Epithelial cell of alveolus of lung (primary cell): ENCODE measurements at places on chromosomes 13 and 19. TPM values are rescaled to one million over a fixed set of nuclear protein-coding genes. Genes with fewer than 3 reads are reported as not detected.

Gene SPIB
- not detected in 2 replicates for total RNA-seq

Gene PDE4C
- 0.78 and 12.9 TPM in 2 replicates for total RNA-seq

Gene HIPK4
- under 0.01 TPM in 1 of 2 replicates, not detected in the other for total RNA-seq

Gene PSG1
- total RNA-seq = not detected in 2 replicates

Gene CABP5
- total RNA-seq = not detected in 2 replicates

Gene ZFP36
- 19.8 and 64.4 TPM in 2 replicates for total RNA-seq

Gene NDUFA7
- 48.2 and 58.2 TPM in 2 replicates for total RNA-seq

Gene PRR19
- total RNA-seq = 0.78 and 0.88 TPM in 2 replicates

Gene ZNF44
- total RNA-seq = 2.6 and 5.3 TPM in 2 replicates

Gene GJB2
- total RNA-seq = 0.24 and 0.78 TPM in 2 replicates

Gene CGB3
- total RNA-seq = 1.3 TPM in 1 of 2 replicates, not detected in the other

Gene ZNF444
- total RNA-seq = 33.9 and 68.7 TPM in 2 replicates

Gene CEACAM19
- 0.24 and 1.0 TPM in 2 replicates for total RNA-seq

Gene C19orf33
- total RNA-seq = 8.4 and 27.9 TPM in 2 replicates

Gene MCF2L
- 0.39 and 0.80 TPM in 2 replicates for total RNA-seq

Gene ZNF723
- not detected in 2 replicates for total RNA-seq

Gene MYBPC2
- total RNA-seq = 0.64 TPM in 1 of 2 replicates, not detected in the other

Gene DOCK6
- total RNA-seq = 44.7 and 50.4 TPM in 2 replicates

Gene SOX1
- not detected in 2 replicates for total RNA-seq

Gene LHB
- 0.52 and 1.2 TPM in 2 replicates for total RNA-seq

Gene ATP11A
- 8.4 and 11.9 TPM in 2 replicates for total RNA-seq

Gene FBXL3
- total RNA-seq = 40.2 and 42.1 TPM in 2 replicates

Gene PEG3
- 1.4 and 2.2 TPM in 2 replicates for total RNA-seq

Gene RNF17
- total RNA-seq = not detected in 2 replicates

Gene ANGPTL8
- not detected in 2 replicates for total RNA-seq

Gene PROSER3
- 12.4 and 18.0 TPM in 2 replicates for total RNA-seq

Gene PRR20A
- not detected in 2 replicates for total RNA-seq

Gene IGFL3
- total RNA-seq = 1.9 TPM in 1 of 2 replicates, not detected in the other

Gene GFY
- total RNA-seq = not detected in 2 replicates

Gene USHBP1
- total RNA-seq = 0.26 TPM in 1 of 2 replicates, not detected in the other

Gene FAM83E
- total RNA-seq = 0.26 TPM in 1 of 2 replicates, not detected in the other

Gene CD79A
- 0.64 and 0.78 TPM in 2 replicates for total RNA-seq

Gene KLF12
- total RNA-seq = 7.4 and 14.8 TPM in 2 replicates

Gene ZNF850
- 0.72 and 3.0 TPM in 2 replicates for total RNA-seq

Gene SSC5D
- total RNA-seq = 6.9 and 19.6 TPM in 2 replicates
